Left kidney (tissue), 8 donors: ENCODE measurements at places on chromosomes 16 and 17. TPM values are rescaled to one million over a fixed set of nuclear protein-coding genes. Genes with fewer than 3 reads are reported as not detected.

- DNase-seq = no peak
Measured at GRCh38 chr17:79968116-79968515, 67.6 kb downstream of the TBC1D16 start.

DNA sequence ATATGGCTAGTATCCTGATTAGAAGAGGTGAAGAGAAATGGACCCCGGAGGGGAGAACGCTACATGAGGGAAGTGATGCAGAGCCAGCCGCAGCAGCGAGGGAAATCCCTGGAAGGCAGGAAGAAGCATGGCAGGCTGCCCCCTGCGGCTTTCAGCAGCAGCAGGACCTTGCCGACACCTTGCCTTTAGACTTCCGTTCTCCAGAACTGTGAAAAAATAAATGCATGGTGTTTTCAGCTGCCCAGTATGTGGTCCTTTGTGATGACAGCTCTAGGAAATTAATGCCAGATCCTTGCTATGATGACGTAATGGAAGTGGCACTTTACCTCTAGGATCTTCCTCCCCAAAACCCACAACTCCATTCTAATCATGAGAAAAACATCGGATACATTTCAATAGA is 9.7 kb upstream of the ZFP1 start:
- no peak for DNase-seq

GRCh38 chr17:82013341-82013740 is 9.3 kb downstream of the CENPX start:
- DNase-seq = no peak

- DNase-seq = no peak
Measured at GRCh38 chr16:57770361-57770760, 31.9 kb downstream of the KIFC3 start.

GRCh38 chr17:80092959-80093358 is 8.4 kb upstream of the GAA start:
- no peak for DNase-seq

- DNase-seq = no peak
Measured at GRCh38 chr16:14462811-14463210, 167.2 kb downstream of the PARN start.

DNA sequence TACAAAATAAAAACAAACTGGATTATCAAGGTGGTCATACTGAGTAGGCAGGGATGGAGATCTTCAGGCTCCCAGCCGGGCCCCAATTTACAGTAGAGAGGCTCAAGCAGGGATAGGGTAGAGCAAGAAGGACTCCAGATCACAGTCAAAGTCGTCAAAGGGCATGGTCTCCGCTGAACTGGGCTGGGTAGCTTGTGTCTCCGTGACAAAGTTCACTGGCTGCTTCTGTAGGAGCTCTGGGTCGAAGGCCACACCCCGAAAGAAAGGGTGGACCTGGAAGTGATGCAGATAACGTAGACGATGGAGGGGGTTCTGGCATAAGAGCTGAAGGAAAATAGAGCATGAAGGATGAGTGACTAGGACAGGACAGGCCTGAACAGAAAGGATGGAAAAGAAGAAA is 3.6 kb downstream of the RSKR start:
- DNase-seq = no peak

GRCh38 chr17:45050481-45051059 is 862 bp downstream of the DCAKD start:
- DNase-seq = no peak

DNA sequence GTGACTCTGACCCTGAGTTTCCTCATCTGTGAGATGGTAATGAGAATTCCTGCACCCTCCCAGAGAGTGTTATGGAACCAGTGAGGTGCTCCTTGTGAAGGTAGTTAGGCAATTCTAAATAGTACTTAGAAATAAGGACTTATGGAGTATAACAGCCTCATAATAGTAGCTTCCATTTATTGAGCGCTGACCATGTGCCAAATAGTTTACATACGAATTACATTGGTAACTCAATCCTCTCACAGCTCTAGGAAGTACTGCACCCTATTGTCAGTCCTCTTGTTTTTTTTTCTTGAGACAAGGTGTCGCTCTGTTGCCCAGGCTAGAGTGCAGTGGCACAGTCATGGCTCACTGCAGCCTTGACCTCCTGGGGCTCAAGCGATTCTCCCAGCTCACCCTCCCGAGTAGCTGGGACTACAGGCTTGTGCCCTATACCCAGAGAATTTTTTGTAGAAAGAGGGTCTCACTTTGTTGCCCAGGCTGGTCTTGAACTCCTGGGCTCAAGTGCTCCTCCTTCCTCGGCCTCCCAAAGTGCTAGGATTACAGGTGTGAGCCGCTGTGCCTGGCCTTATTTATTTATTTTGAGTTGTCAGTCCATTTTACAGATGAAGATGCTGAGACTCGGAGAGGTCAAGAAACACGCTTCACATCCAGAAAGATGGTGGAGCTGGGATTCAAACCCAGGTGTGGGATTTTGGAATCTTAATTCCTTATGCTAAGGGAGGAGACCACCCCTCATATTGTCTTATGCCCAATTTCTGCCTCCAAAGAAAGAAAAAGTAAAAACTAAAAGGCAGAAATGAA is 2.9 kb downstream of the TNS4 start:
- no peak for DNase-seq

- DNase-seq = no peak
Measured at GRCh38 chr17:80922580-80923160, 69.0 kb upstream of the CHMP6 start.

GRCh38 chr17:75450270-75450669 is 6.2 kb upstream of the TMEM94 start:
- DNase-seq = no peak

SLC16A6 gene
- 0.86 TPM for polyA plus RNA-seq

CACNG4 gene
- polyA plus RNA-seq = 3.5 TPM

MTMR4 gene
- polyA plus RNA-seq = 75.6 TPM
